Left renal cortex interstitium (tissue), 4 donors: ENCODE measurements at places on chromosomes 3 and 15. TPM values are rescaled to one million over a fixed set of nuclear protein-coding genes. Genes with fewer than 3 reads are reported as not detected.
A peak's percentile ranks its signal among the peaks of the same experiment; 100 is the strongest.

- DNase-seq: no peak
Observed at GRCh38 chr3:50830451-50830850, 155.7 kb downstream of the DOCK3 start.

DNA sequence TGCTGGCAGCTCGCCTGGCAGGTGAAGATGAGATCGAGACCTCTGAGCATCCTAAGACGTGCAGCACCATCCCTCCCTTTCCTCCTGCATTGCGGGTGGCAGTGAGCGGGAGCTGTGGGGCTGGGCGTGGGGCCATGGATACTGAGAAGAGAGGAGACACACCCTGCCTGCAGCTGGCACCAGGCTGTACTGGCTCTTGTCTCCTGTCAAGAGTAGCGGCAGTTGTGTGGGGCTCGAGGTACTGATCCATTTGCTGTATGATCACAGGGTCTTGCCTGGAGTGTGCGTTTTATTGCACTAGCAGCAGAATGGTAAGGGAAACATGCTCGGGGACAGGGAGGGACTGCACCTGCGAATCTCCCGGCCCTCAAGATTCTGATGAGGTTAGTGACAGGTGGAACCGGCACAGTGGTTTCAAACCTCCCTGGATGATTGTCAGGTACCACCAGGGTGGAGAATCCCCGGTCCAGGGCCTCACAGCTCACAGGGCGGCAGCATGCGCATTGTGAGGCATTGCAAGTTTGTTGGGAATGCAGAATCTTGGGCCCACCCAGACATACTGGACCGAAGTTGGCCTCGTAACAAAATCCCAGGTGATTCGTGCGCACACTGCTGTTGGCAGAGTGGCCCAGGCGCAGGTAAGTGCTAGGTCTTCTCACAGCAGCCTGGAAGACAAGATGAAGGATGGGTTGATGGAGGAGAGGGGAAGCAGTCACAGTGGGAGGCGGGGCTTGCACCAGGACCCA lies 14.1 kb downstream of the SYNM start:
- no peak for DNase-seq

DNA sequence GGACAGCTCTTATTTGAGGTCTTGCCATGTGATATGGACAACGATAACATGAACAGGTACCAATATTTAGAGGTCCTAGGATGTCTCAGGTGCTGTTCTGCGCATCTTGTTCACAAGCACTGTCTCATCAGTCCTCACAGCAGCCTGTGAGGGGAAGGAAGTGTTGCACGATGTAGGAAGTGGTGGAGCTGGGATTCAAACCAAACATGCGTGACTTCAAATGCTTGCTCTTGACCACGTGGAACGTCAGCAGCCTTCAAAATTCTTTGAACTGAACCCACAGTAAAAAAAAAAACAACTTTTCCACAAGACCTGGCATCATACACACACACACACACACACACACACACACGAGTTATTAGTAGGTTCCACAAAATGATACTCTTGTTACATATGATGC lies 153.4 kb upstream of the SMAD3 start:
- no peak for DNase-seq

DNA sequence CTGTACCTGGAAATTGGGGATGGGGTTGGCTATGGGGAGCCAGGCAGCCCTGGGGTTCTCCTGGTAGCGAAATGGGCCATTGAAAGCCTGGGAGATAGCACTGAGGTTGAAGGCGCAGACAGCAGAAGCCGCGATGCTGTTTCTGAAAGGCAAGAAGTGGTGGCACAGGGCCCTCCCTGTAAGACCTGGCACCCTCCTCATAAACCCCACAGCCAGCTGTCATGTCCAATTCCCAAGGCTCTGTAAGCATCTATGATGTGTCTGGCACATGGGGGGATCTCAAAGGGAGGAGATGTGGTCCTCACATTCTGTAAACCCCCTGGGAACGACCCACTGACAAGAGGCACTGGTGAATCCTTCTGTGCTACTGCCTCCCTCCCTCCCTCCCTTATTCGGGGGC lies 104.0 kb downstream of the SEMA5B start:
- no peak for DNase-seq

DNA sequence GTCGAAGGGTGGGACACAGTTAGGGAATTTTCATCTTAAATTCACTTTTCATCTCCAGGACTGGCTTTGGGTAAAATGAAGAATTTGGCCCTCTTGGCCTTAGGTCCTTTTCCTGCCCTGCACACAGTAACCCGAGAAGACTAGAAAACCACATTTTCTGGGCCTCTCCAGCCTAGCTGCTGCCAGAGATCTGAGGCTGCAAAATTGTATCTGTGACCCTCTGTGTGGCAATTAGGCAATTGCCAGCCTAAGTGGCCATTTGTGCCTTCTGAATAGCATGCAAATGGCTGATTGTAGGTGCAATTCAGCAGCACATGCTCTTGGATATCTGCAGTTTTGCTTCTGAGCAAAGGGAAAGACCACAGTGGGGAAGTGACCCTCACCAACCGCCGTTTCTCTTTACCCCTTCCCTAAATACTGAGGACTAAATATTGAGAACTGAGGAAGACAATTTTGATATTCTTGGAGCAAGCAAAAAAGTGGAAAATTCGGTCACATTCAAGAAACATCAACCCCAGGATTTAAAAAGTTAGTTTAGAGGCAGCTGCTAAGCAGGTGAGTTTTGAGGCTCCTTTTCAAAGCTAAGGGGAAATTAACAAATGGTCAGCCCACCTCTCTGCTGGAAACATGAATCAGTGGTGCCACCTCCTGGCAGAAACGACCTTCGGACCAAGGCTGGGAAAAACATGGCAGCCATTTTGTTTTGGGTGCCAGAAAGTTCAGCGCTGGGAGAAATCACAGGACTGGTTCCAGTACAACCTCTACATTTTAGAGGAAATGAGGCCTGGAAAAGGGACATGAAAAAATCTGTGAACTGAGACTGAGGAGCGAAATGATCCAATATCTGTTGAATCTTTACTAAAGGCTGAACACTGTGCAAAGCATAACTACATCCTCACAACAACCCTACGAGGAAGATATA lies 56.6 kb upstream of the PRTG start:
- peak; percentile 73 for DNase-seq

GRCh38 chr3:145903472-145904013 lies 257.4 kb downstream of the PLOD2 start:
- no peak for DNase-seq

DNA sequence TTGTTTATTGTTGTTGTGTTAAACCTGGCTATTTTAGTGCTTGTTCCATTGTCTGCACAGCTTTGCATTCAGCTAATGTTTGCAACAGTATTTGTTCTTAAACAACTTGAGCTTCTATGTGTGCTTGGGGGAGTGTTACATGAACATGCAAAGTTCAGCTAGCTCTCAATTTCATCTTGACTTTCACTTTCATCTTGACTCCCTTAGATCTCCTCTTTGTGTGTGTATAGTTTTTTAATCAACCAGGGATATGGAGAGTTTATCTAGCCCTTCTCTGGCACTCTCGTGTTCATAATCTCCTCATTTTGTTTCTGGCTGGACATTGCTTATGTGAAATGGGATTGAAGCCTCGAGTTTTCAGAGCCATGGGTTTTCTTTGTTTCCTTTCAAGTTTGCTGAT lies 212.4 kb upstream of the ZBTB20 start:
- DNase-seq: no peak

DNA sequence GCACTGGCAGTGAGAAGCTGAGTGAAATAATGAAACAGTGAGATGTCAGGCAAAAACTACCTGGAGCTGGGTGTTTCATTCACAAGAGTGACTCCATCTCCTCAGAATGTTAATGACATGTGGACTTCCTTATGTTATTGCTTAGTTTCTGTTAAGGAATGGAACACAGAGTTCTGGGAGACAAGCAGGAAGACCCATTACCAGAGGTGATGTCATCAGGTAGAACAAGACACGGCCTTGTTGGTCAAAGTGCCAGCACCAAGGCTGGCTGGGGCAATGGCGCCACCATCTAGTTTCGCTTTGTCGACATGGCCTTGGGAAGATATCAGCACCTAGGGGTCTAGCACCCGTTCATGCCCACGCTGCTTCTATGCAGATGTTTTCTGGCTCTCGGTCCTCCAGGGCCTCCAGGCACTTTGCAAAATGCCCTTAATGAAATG lies 252.2 kb downstream of the FAM43A start:
- DNase-seq: no peak

GRCh38 chr3:120481081-120481480 lies 30.3 kb upstream of the FSTL1 start:
- DNase-seq: no peak

DNA sequence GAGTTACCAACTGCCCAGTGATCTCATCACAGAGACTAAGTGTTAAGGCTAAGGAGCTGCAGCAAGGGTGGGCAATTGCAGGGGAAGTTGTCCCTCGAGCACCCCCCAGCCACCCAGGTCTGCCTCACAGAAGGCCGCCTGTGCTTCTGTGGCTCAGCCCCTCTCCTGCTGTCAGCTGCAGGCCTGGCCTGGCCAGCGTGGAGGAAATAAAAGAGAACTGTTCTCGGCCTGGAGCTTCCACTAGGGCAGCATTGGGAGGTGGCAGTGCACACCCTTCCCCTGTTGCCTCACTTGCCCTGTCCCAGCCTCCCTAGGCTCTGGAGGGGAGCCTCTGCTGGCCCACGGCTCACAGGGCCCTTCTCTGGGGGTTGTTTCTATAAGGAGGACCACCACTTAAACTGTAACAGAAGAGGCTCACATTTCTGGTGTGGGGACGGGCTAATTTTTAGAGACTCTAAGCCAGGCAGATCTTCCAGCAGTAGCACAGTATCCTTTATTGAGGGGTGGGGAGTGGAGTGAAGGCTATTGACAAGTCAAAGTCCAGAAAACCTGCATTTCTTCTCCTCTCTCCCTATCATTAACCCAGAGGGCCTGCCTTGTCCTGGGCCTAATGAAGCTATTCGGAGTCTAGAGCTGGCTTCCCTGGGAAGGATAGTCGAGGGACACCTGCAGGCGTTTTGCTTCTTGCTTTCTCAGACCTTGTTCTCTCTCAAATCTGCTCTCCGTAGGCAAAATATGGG lies 75.6 kb upstream of the ADPGK start:
- no peak for DNase-seq

- no peak for DNase-seq
Observed at GRCh38 chr3:43036621-43037423, 57.7 kb downstream of the GASK1A start.

DNA sequence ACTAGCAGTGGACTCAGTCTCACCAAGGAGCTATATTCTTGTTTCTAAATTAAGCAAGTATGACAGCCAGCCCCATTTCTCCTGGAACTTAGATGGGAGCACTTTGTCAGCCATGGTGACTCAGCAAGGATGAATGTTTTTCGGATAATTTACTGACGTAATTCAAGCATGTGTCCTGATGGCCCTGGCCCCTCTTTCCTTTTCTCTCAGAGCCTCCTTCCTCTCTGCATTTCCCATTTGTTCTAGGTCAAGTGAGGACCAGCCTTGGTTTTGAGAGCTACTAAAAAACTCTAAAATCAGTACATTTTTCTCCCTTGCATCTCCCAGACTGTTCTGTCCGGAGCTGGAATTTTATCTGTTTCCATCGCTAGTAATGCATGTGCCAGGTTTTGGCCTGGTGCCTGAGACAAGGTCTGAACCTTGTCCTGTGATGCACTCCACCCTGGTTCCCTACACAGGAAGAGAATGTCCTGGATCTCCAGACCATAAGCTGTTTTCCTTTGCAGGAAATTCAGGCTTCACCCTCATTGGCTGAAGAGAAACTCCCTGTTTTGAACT lies 256.6 kb upstream of the ROPN1 start:
- DNase-seq: no peak

DNA sequence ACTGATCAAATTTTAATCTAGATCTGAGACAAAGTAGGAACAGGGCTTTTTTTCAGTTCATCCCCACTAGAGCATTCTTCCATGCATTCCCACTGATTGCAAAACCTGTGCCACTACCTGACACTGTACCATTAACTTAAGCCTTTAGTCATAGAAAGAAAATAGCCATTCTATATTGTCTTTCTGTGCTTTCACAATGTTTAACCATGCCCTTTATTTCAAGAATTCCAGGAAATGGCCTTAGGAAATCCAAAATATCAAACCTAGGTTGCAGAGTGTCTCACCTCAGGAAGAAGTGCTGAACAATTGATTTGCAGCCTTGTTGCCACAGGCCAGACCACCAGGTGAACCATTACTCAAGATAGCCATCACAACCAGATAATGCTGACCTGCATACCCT lies 56.2 kb upstream of the TGFBR2 start:
- no peak for DNase-seq

- no peak for DNase-seq
Observed at GRCh38 chr15:70473581-70474370, 289.6 kb downstream of the UACA start.

DNA sequence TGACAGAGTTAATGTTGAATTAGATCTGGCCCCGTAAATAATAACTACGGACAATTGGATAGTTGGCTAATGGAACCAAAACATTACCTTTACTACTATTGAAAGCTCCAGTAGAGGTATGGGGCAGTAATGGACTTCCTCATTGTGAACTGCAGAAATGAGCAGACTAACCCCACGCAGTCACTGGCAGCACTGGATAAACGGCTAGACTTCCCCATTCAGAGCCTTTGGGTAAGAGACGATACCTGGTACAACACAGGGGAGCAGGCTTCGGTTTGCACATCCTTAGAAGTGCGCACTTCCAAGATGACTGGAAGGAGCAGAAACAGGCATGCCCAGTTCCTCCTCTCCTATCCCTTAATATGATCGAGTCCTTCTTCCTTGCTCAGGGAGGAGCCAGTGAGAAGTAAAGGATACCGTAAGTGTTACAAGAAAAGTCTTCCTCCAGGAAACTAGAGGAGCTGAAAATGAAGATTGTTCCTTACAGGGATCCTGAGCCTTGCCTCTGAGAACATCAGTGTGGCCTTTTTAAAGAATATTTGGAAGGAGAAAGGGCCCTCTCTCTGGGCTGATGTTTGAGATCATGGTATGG lies 100.5 kb upstream of the NECTIN3 start:
- DNase-seq: no peak

GRCh38 chr3:184791171-184791570 lies 20.8 kb upstream of the VPS8 start:
- no peak for DNase-seq

GRCh38 chr3:129978123-129978522 lies 3.6 kb downstream of the TRH start:
- DNase-seq: no peak

- DNase-seq: no peak
Observed at GRCh38 chr3:8756671-8757070, 12.7 kb downstream of the OXTR start.

The APOD gene
- polyA plus RNA-seq: 1.0 TPM

The TIGIT gene
- polyA plus RNA-seq: 0.08 TPM

The USP50 gene
- polyA plus RNA-seq: 1.4 TPM

The PLAAT1 gene
- polyA plus RNA-seq: 3.5 TPM

The MTMR10 gene
- polyA plus RNA-seq: 68.4 TPM

The TAGLN3 gene
- 3.2 TPM for polyA plus RNA-seq

The MLH1 gene
- 58.7 TPM for polyA plus RNA-seq

The OR5K4 gene
- polyA plus RNA-seq: not detected

The SOX14 gene
- polyA plus RNA-seq: not detected

The GOLGA8S gene
- polyA plus RNA-seq: 1.4 TPM

The SLC6A11 gene
- polyA plus RNA-seq: 0.06 TPM
